ENCODE measurements at places on chromosomes 7 and 10.

DNA sequence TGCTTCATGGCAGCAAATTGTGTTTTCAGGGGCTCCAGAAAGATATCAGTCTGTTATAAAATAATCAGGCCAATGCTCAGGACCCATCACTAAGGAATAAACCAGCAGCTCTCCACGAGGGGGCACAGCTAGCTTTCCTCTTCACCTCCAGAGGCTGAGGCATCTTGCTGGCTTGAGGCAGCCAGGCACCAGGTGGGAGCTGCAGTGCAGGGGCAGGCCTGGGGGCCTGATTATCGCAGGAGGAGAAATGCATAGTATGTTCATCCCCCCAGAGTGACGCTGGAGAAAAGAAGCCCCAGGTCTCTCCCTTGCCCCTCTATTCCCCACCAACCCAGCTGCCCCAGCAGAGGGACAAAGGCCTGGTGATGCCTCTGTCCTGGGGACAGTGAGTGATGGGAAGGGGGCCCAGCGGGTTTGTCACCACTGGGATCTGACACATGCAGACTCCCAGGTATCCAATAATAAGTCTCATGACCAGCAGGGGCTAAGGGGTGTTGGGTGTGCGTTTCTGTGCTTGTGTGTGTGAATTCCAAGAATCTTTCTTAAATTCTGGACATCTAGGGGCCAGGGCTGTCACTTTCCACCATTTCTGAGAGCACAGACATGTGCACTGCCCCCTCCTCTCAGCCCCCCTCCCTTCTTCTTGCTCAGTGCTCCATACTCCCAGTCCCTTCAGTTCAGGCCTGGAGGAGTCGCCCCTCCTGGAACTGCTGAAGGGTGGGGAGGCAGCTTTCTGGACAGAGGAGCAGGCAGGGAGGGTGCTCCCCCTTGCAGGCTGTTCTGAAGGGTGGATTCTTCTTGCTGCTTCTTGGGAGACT, 128.1 kb upstream of the FAM20C start:
- DNase-seq = peak; percentile 81

DNA sequence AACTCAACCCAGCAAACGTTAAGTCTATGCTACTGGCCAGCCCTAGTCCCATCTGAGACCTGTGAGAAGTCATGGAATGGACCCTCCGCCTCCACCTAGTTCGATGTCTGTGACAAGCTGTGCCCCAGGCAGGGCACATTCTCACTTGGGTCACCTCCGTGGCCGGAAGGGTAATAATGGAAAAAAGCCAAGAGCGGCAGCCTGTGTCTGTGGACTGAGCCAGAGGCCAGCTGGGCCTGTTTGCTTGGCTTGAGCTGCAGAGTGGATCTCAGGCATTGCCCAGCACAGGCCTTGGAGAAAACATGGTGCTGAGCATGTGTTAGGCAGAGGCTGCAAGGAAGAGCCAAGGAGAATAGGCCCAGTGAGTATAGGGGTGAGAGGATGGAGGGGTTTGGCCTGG, 97.8 kb downstream of the GALNT17 start:
- no peak for DNase-seq

DNA sequence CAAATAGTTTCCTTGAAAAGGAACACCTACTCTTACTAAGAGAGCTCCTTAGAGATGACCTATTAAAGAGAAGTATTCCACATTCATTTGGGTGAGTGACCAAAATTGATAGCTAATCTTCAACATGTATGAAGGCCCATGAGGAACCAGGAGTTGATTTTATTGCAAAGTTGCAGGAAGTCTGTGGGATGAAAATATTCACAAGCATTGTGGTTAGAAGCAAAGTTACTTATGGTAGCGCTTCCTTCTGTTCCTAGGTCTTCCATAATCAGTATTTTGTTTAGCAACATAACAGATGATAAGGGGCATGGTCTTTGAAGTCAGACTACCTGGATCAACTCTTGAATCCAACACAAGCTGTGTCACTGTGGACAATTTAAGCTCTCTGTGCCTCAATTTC, 164.5 kb downstream of the DGKB start:
- no peak for DNase-seq

GRCh38 chr10:129896136-129896859, 67.8 kb downstream of the EBF3 start:
- DNase-seq = no peak

DNA sequence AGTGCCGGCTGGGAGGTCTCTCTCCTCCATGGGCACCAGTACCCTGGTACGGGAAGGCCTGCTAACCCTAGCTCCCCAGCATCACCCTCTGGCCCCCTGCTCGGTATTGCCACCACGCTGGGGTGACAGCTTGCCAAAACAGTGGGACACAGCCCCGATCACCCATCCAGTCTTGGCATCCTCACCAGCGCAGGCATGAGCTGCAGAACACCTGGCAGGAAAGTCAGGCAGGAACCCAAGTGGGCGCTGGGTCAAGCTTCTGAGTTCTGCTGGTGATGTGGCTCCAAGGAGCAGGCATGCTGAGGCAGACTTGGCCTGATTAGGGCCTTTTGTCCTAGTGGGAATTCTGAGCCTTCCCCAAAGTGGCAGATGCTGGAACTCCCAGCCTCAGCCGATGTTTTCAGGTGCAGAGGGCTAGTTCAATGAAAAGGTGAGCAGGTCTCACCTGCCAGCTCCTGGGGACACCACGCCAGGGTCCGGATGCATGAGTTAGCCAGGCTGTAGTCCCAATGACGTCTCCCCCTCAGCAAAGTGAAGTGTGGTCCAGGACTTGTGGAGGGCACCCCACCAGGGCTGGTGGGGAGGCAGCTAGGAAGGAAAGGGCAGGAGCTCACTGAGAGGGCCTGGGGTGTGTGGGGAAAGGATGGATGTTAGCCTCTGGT, 8.5 kb upstream of the ZNF22 start:
- DNase-seq = no peak

GRCh38 chr7:19102884-19103283, 14.6 kb downstream of the TWIST1 start:
- peak; percentile 73 for DNase-seq

- peak; percentile 32 for DNase-seq
Observed at GRCh38 chr10:614790-615582, 74.5 kb downstream of the DIP2C start.

GRCh38 chr7:117478836-117479224, 995 bp upstream of the CFTR start:
- DNase-seq = no peak

DNA sequence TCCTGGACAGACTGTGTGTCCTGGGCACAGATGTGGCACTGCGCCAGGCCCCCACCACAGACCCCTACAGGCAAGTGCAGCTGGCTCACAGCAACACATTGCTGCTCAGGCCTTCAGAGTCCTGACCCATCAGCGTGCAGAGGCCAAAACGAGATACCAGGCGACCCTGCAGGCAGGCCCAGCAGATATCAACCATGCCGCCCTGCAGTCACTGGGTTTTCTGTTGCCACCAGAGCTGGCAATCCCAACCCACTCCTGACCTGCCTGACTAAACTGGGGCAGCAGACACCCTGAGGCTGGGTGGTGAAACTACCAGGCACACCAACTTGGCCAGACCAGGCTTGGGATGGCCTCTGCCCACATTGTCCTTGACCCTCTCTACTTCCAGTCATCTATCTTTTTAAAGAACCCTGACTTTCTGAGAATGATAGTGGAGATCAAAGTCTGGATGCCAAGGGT, 20.3 kb downstream of the ZCCHC24 start:
- DNase-seq = no peak

All from GM23248 (cell line).